ENCODE measurements at places on chromosomes 5 and 9.
A peak's percentile ranks its signal among the peaks of the same experiment; 100 is the strongest.

DNA sequence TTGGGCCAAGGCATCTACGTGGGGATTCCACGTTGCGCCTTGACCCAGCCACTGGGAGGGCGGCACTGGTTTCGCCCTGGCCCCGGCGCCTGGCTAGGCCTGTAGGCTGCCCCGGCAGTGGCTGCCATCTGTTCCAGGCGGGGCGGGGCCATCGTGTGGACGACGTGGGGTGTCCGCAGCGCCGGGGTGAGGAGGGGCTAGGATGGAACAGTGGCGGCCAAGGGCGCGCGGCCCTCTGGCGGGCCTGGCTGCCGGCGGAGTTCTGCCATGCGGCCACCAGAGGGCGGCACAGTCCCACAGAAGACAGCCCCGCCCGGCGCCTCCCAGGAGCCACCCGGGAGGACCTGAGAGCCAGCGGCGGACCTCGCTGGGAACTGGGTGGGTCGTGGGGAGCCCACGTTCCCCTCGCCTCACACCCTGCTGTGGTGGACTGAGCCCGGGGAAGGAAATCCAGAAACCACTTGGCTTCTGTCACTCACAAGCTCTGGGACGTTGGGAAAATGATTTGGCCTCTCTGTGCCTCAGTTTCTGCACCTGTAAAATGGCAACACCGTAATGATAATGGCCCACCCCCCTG is 22.6 kb upstream of the RAPGEF1 start:
- DNase-seq = peak; percentile 60

GRCh38 chr5:145852990-145853389 is 17.8 kb upstream of the PRELID2 start:
- DNase-seq = no peak

GRCh38 chr9:13502484-13502883 is 223.0 kb upstream of the MPDZ start:
- no peak for DNase-seq

- DNase-seq = no peak
Observed at GRCh38 chr5:72167257-72167656, 60.0 kb downstream of the MAP1B start.

DNA sequence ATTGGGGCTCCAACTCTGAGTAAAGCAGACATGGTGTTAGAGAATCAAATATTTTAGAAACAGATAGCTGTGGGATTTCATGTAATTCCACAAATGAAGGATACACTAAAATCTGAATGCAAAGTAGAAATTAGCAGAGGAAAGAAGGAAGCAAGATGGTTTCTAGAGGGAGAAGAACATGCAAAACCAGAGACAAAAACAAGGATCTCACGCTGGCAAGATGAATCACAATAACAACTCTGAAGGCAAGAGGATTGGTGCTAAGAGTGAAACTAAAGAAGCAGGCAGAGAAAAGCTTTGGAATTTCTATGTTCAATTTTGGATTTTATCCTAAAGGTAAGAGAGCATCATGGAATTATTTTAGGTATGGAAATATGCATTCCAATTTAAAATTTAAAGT is 857.2 kb upstream of the COX7C start:
- DNase-seq = no peak

GRCh38 chr5:171092194-171092593 is 216.9 kb upstream of the TLX3 start:
- DNase-seq = no peak

DNA sequence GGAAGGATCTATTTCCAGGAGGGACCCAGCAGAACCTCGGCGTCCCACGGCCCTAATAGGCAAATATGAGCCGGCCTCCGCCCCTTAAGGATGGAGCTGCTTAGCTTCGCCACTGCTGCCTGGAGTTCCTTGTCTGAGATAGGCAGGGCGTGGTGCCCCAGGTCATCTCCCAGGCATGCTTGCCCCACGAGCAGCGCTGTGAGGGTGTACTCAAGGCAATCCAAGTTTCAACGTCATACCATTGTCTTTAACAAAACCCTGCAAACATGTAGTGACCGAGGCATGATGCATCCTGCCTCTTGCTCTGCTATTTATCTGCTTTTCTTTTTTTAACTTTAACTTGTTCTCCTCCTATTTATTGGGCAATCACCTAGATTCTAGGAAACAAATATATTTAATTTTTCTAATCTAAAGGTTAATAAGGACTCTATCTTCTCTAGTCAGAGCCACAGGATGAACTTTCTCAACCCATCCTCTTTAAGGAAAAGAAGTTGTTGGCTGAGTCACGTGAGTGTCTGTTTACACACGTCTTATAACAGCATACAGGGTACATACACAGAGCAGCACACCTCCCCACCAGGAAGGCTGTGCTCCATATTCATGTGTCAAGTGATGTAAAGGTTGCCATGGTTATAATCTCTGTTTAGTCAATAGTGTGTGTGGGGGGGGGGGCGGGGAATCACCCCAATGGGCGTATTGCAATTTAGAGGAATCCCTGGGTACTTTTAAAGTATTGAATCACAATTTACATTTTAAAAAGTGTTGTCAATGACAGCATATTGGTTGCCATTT is 27.3 kb upstream of the ZSWIM6 start:
- DNase-seq = no peak

GRCh38 chr9:123365881-123366528 is 10.0 kb downstream of the CRB2 start:
- no peak for DNase-seq

DNA sequence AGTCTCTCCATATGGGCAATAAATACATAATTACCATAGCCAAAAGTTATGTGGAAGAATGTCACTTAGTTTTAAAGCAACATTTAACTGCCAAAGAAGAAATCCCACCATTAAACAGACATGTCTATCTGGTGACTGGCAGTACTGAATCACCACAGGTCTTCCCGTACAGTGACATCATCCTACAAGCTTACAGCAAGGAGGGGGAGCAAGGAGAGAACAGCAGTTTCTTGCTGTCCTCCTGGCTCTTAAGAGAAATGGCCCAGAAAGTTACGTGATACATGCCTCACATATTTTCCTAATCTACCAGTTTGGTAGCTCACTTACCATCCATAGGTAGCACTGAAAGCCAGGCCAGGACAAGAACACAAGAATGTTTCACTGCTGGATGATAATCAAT is 671.0 kb downstream of the DMRTA1 start:
- DNase-seq = no peak

DNA sequence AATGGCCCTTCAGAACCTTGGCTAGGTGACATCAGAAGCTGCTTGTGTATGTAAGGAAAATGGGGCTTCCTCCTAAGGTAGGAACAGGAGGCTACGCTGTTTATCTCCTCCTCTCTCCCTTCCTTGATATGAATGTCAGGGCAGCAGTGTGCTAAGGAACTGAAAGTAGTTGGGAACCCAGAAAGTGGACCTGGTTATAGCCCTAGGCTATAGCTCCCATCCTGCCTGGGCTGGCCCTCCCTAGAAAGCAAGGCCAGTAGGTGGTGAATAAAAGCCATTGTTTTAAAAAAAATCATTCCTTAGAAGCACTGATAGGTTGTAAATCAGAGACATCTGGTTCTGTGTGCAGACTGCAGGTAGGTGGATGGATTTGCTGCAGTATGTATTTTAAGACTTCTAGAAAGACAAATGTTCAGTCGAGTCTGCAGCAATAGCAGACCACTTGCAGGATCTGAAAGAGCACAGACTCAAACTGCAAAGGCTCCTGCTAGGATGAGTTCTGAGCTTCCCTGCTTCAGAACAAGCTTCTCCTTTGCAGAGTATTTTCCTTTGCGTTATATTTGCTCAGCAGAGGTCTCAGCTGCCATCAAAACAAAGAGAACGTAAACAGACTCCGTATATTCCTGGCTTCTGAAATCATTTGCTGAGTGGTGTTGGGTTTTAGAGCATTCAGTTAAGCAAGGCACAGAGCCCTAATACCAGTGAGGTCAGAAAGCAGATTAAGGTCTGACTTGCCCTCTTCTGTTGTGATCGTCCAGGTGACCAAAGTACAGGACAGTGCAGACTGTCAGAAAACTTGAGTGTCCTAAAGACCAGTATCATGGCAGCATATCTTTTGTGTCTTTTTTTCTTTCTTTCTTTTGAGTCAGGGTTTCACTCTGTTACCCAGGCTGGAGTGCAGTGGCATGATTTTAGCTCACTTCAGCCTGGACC is 20.1 kb upstream of the CFAP157 start:
- DNase-seq = no peak

DNA sequence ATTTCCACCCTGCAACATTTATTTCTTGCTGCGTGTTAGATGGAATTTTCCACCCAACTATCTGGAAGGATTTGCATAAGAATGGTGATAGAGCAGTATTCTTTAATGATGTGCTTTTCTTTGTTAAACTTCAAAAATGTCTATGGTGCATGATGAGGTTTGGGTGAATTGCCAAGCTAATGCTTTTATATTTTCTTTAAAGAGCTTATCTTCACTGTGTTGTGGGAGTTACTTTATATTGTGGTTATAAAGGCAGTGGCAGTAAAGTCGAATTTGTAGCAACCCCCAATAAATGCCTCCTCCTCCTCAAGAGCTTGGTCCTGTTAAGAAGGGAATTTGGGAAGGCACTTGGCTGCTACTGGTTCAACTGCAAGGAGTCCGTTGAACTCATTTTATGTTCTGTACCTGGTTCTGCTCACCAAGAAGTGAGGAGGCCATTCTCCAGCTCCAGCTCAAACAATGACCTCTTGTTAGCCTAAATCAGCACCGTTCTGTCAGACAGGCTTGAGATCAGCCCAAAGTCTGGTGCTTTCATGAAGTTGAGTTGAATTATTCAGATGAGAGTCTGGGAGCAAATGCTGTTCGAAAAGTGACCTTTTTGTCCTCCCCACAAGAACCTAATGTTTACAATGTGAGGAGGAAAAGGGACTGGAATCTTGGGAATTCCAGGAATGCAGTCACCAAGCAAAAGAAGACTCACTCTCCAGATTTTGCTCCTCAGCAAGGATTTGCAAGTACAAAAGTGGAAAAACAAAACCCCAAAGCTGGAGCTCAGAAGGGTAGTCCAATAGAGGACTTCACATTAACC is 217.0 kb downstream of the TMEM38B start:
- no peak for DNase-seq

- no peak for DNase-seq
Observed at GRCh38 chr9:38126730-38127129, 57.7 kb upstream of the SHB start.

DNA sequence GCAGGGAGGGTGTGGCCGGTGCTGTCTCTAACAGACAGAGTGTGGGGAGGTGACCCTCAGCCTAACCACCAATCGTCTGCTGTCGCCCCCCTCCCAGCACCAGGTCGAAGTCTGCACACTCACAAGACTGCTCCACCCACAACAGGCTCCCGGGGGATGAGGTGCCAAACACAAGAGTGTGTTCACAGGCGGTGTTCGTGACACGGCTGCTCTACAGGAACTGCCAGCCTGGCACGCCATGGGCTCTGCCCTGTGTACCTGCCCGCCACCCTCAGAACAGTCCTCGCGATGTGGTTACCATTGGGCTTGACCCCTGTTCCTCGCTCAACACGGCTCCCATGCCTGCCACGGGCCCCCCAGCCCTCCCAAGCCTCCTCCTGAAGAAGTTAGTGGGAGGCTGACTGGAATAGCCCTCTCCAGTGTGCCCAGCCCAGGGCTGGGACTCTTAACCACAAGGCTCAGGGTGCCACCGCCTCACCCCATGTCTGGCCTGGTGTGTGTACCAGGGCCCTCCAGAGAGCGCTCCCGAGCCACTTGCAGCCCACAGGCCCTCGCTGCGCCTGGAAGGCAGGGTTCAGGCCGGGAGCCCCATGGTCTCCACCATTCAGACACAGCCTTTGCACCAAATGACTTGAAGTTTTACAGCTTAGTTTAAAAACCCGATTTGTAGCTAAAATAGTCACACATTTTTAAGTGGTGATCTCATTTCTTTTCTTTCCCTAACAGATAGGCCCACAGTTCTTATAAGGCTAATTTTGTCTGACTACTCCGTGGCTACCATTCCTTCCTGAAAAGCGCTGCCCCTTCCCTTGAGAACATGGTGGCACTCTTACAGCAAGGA is 102.5 kb downstream of the CAMSAP1 start:
- no peak for DNase-seq

GRCh38 chr5:9888501-9888901 is 258.4 kb upstream of the TAS2R1 start:
- DNase-seq = no peak

DNA sequence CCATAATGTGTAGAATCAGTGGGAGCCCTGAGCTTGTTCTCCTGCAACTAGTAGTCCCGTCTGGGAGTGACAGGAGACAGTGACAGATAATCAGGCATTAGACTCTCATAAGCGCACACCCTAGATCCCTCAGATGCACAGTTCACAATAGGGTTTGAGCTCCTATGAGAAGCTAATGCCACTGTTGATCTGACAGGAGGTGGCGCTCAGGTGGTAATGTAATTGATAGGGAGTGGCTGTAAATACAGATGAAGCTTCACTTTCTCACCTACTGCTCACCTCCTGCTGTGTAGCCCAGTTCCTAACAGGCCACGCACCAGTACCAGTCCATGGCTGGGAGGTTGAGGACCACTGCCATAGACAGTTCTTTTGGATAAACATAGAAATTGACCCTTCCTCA is 188.7 kb downstream of the ROR2 start:
- DNase-seq = no peak

GRCh38 chr9:114351932-114352331 is 22.3 kb downstream of the ORM2 start:
- no peak for DNase-seq

DNA sequence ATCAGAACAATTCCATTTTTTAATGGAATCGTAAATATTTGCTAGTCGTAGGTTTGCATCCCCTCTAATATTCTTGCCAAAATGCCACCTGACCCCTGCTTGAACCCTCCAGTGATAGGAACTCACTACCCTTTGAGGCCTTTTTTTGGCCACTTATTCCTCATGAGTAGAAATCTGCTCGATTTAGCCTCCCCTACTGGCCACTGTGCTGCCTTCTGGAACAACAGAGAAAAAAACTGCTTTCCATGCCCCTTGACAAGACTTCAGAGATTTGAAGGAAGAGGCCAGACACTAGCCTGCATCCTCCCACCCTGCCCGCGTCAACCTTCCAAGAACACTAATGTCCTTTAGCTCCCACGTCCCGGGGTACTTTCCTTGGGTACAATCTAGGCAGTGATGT is 4.1 kb downstream of the CCDC69 start:
- no peak for DNase-seq

- no peak for DNase-seq
Observed at GRCh38 chr9:136352682-136353081, 10.9 kb downstream of the DNLZ start.

GRCh38 chr5:125109293-125109692 is 362.9 kb upstream of the ZNF608 start:
- DNase-seq = no peak

DNA sequence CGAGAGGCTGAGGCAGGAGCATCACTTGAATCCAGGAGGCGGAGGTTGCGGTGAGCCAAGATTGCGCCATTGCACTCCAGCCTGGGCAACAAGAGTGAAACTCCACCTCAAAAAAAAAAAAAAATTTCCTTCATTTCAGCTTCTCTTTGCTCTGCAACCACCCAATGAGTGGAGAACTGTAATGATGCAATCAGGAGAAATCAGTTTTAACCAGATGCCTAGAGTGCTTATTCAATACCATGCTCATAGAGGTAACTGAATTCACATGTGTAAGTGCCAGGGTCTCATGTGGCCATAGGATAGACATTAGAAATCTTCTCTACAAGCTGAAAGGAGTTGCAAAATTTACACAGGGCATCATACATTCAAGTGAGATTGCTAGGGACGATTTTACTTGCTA is 70.6 kb downstream of the HMHB1 start:
- DNase-seq = no peak

GRCh38 chr5:139949710-139950109 is 93.4 kb downstream of the NRG2 start:
- no peak for DNase-seq

Measured in stimulated activated CD8-positive, alpha-beta memory T cell treated with anti-CD3 and anti-CD28 coated beads, Interleukin-4, amount 100 ng/mL, for 1 hour (primary cell).